ENCODE measurements at places on chromosomes 7 and 10.

GRCh38 chr10:60358282-60358681 is 31.4 kb downstream of the ANK3 start:
- DNase-seq = no peak

DNA sequence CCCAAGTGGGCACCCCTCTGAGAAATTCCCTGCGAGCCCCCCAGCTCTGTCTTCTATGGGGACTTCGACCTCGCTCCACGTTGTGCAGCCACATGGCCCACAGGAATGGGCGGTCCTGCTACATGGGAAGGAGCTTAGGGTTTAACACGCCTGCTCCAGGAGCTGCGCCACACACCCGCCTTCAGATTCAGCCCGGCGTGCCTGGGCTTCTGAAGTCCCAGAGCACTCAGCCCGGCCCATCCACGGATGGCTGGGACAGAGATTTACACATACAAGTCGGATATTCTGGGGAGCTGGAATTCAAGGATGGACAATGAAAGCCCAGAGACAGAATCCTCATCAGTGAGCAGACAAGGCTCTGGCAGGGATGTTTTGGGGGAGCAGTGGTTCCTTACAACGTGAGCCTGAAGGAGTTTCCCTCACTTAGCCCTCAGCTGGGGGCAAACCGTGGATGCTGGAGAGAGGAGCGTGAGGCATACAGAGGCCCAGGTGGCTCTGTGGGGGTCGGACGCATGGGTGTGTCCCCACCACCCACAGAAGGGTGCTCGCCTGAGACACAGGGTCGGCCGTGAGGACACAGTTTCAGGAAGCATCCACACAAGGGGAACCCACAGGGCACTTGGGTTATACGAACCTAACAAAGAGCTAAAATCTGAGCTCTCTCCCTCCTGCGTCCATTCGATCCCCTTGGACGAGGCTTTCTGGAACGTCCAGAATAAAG is 372.9 kb downstream of the DNAJB6 start:
- DNase-seq = no peak

GRCh38 chr7:84187813-84188510 is 6.6 kb downstream of the SEMA3A start:
- no peak for DNase-seq

DNA sequence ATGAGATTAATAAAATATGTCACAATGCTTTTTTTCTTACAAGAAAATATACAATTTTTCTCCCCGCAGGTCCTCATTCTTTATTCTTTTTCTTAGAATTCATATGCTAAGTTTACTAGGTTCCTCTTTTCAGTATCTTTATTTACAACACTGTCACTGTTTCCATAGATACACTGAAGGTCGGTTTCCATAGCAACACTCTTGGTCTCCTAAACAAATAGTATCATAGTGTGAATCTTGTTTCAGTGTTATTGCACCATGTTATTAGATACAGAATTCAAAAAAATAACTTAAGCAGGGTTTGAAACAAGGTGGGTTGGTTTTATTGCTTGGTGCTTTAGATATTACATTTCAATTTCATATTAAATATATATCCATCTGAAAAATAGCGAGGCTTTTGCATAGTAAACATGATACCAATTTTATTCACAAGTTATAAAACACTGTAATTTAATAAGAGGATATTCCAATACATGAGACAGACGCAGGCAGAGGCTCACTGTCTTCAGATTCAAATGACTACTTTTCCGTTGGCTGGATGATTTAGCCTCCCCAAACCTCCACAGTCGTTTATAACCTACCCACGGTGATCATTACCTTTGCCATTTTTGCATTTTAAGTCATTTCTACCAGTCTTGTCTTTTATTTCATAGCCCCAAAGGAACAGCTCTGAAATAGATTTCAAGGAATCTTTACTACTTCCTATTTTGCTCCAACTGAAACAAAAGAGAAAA is 88.9 kb upstream of the KLF6 start:
- no peak for DNase-seq

DNA sequence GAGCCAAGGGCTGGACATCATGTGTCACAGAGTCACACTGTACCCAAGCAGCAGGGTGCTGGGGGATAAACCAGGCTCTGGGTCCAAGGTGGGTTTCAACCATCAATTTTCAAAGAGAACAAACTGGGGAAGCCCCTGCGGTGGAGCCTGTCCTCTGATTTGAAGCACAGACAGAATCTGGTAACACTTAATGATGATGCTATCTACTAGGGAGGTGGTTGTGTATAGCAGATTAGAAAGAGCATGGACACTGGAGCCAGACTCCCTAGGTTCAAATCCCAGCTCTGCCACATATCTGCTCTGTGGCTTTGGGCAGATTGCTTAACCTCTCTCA is 204.9 kb upstream of the ZMIZ1 start:
- no peak for DNase-seq

- no peak for DNase-seq
These were observed 98.2 kb downstream of the MDFIC start for GRCh38 chr7:115019882-115020605.

DNA sequence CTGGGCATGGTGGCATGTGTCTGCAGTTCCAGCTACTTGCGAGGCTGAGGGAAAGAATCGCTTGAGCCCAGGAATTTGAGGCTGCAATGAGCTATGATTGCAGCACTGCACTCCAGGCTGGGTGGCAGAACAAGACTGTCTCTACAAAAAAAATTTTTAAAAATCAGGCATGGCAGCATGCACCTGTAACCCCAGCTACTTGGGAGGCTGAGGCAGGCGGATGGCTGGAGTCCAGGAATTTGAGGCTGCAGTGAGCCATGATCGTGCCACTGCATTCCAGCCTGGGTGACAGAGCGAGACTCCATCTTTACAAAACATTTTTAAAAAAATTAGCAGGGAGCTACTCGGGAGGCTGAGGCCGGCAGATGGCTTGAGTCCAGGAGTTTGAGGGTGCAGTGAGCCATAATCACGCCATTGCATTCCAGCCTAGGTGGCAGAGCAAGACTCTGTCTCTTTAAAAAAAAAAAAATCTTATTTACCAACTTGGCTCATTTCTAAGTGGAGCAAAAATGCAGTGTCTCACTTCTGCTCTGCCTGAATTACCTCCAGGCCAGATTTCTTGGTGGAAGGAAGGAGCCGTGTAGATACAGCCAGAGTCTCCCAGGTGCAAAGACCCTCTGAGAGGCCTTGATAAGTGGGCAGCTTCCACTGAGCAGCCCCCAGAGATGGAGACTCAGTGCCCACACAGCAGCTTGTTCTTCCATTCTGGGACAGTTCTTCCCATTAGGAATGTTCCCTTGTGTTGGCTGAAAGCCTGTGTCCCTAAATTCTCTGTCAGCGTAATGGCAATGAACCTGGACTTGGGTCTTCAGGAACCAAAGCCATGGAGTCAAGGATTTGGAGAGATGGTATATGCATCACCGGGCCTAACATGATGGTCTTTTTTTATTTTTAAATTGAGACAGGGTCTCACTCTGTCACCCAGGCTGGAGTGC is 30.0 kb downstream of the GTF2IRD1 start:
- DNase-seq = no peak

GRCh38 chr10:83801983-83802382 is 337.3 kb upstream of the GHITM start:
- DNase-seq = no peak

GRCh38 chr10:116857156-116857555 is 7.9 kb downstream of the ENO4 start:
- no peak for DNase-seq

DNA sequence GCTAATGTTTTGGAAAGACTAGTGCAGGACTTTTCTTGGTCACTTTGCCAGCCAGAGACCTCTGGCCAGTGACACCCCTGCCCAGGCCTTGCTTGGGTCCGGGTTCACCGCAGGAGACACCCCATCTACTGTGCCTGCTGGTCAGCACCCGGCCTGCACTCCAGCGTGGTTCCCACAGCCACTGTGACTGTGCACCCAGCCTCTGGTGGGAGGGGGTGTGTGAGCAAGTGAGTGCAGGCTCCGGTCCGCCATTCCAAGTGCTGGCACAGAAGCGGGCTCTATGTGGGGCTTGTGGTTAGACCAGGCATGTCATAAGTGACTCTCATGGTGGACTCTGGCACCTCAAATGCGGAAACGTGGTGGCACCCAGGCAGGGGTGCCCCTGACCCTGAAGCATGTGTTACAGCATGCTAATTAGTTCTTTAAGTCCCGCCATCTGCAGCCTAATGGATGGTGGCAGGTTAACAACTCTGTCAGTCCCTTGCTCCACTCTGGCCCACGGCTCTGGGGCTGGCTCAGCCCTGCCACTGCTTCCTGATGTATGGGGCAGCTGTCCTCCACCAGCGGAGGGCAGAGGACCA is 311.9 kb upstream of the HGF start:
- no peak for DNase-seq

GRCh38 chr7:48638041-48638440 is 286.3 kb upstream of the CDC14C start:
- no peak for DNase-seq

- no peak for DNase-seq
These were observed 350.9 kb upstream of the LRGUK start for GRCh38 chr7:133776266-133776665.

- DNase-seq = no peak
These were observed 1.3 kb downstream of the SHH start for GRCh38 chr7:155810770-155811559.

DNA sequence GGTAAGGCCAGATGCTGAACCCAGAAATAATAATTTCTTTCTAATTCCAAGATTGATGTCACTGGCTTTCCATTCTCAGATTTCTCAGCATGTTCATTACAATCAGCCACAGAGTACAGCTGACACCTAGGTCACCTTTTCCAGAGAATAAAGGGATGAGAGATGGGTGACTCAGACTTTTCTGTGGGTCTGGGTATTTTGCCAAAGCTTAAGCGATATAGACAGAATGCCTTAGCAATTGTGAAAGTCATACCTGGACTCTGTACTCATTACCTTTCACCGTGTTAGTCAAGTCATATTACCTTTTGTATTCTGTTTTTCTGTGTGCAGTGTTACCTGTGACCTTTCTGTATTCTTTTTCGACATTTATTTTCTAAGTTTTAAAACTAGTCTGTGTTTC is 10.6 kb upstream of the PRTFDC1 start:
- DNase-seq = no peak

DNA sequence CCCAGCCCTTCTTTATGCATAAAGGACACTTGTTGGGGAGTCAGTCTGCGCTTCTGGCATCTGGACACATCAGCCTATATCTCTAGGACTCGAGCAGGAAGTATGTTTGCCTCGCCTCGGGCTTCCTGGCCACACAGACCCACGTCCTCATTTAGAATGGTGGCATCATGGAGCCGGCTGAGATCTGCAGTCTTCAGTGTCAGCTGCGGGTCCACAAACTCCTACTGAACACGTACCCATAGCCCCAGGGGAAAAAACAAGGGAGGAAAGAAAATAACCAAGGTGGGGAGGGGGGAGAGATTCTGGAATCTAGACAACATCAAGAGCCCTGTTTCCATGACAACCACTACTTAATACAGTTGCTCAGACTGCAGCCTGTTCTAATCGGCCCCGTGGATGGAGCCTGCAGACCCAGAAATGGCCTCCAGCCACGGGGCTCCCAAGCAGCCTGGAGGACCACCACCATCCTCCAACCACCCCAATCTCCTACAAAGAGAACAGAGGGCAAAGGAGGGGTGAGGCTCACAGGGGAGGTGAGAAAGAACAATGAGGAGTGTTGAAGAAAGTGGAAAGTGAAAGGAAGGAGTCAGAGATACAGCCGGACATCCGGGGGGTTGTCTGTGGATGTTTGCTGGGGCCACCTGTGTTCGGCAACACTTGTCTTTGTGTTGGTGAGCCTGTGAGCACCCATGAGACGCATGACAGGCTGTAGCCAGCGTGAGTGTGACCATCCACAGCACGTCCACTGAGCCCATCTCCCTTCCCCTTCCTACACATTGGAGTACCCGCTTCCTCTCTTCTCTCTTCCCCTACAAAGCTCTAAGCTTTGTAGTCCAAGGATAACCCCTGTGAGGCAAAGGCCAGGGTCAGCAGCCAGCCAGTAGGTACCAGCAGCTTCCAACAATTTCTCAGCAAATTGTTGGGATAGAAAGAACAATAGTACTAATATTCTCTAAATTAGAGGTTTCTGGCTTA is 141.0 kb downstream of the PLXNA4 start:
- DNase-seq = no peak

GRCh38 chr10:239109-239508 is 103.9 kb downstream of the ZMYND11 start:
- DNase-seq = no peak

GRCh38 chr10:77079592-77080300 is 557.9 kb downstream of the KCNMA1 start:
- DNase-seq = no peak

GRCh38 chr7:139725077-139725476 is 52.7 kb downstream of the HIPK2 start:
- no peak for DNase-seq

DNA sequence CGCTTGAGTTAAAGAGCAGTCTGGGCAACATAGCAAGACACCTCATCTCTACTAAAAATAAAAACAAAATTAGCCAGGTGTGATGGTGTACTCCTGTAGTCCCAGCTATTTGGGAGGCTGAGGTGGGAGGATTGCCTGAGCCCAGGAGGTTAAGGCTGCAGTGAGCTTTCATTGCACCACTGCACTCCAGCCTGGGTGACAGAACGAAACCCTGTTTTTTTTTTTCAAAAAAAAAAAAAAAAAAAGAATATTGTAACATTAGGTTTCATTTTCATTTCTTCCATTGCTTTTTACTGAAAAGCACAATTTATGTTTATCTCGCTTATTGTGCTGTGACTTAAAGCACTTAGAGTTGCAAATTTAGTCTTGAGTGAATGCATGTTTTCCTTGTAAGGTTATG is 80.0 kb downstream of the MLLT10 start:
- DNase-seq = no peak

DNA sequence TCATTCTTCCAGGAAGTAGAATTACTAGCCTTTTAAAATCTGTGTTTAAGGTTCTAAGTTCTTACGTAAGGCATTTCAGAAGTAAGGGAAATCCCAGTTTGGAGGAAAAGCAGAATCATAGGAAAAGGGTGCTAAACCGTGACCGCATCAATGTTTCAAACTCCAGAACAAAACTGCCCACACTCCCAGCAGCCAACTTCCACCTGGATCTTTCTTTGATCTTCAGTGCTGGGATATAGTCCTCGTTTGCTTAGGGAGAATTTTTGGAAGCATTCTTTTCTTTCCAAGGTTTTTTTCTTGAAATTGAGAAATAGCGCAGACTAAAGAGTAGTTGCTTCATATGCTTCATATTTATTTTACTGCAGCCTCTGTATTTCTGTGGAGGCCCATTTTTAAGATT is 8.9 kb downstream of the PROSER2 start:
- no peak for DNase-seq

GRCh38 chr7:68015978-68016532 is 1019.4 kb downstream of the TYW1 start:
- DNase-seq = no peak

GRCh38 chr7:24283897-24284698 is at the start of gene NPY:
Gene NPY, plus strand, starts transcription at chr7:24284190. Its CDS starts 1,051 bp downstream, at chr7:24285241.
- DNase-seq = no peak
